ENCODE measurements at places on chromosomes 3 and 15.

DNA sequence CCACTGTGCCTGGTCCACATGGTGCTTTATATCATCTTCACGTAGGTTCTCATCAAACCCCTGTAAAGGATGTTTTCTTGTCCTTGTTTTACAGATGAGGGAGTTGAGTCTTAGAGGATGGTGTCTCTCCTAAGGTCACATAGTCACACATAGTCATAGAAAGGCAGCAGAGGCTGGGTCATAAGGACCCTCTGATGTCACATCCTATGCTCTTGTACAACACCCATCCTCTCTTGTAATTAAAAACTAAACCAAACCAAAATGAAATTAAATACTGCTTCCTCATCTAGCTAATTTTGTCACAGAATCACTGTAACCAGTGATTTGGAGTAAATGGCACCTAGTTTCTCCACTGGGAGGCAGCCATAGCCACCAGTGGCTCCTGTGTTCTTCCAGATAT lies 21.8 kb upstream of the ATP1B3 start:
- no peak for DNase-seq

GRCh38 chr3:107965136-107965655 lies 125.6 kb downstream of the CD47 start:
- no peak for DNase-seq

DNA sequence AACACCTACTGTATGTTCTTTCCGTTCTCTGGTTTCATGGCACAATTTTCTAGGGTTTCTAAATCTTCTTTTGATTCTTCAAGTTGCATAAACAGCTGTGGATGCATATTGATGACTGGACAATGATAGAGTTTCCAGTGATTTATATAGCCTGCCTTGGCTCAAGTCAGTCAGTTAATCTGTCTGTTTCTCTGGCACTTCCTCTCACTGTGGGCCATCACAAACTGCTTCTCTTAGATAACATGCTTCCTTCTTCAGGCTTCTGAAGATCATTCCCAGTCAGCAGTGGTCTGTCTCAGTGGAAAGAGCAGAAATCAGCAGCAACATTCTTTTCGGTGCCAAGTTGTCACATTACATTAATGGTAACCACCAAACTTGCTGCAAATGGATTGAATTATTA lies 207.2 kb downstream of the RYR3 start:
- no peak for DNase-seq

DNA sequence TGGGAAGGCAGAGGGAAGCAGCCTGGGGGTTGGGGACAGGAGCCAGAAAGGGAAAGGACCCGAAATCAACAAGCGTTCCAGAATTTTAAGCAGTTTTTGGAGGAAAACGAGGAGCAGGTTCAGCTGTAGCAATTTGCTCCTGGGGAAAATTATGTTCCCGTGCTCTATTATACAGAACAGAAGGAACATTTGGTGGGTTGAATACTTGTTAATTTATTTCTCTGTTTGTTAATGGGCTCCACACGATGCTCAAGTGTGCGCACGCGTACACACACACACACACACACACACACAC lies 149.2 kb upstream of the LINGO1 start:
- no peak for DNase-seq

DNA sequence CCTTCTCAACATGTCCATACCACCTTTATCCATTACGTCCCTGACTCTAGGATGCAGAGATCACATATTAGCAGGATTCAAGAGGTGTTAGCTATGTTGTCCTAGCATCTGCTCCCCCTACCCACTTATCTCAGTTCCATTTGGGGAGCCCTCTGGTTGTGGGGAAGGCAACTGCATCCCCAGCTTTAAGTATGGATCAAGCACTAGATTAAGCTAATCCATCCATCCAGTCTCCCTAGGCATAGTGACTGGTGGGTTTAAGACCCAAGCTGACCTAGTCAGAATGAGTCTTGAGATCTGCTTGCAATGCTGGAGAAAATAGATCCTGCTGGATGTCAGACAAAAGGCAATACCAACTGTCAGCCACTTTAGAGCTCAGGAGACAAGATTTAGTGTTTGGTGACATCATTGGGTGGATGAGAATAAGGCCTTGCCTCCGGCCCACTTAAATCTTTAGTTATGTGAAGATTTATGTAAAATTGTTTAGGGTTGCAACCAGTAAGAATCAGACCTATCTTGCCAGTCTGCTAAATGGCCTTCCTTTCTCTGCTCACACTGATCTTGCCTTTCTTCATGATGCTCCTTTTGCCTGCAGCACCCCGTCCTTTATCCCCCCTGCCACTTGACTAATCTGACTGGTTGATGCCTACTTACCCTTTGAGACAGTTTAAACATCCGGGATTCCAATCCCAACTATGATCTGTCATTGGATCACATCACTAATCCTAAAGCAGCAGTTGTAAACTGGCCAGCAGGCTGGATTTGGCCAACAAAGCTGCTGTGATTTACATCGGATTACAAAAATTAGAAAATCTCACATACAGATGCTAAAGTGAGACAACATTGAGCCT lies 2.1 kb upstream of the ISY1 start:
- DNase-seq, result no peak

DNA sequence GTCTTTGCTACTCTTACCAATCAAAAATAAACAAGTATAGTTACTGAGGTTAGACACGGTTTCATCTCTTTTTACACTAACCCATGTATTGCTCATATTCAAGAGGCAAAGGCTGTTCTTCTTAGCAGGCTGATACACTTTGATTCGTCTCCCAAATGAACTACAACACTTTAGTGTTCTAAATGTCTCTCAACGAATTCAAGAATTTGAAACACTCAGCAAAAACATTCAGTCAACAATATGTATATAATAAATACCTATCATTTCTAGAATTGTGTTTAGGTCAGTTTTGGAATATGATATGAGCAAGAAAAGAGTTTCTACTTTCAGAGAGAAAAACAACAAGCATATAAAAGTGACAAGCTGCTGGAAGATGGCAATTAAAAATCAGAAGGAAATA lies 669.6 kb upstream of the DPPA4 start:
- DNase-seq, result no peak

GRCh38 chr3:11317300-11317699 lies 45.1 kb downstream of the ATG7 start:
- DNase-seq, result no peak

DNA sequence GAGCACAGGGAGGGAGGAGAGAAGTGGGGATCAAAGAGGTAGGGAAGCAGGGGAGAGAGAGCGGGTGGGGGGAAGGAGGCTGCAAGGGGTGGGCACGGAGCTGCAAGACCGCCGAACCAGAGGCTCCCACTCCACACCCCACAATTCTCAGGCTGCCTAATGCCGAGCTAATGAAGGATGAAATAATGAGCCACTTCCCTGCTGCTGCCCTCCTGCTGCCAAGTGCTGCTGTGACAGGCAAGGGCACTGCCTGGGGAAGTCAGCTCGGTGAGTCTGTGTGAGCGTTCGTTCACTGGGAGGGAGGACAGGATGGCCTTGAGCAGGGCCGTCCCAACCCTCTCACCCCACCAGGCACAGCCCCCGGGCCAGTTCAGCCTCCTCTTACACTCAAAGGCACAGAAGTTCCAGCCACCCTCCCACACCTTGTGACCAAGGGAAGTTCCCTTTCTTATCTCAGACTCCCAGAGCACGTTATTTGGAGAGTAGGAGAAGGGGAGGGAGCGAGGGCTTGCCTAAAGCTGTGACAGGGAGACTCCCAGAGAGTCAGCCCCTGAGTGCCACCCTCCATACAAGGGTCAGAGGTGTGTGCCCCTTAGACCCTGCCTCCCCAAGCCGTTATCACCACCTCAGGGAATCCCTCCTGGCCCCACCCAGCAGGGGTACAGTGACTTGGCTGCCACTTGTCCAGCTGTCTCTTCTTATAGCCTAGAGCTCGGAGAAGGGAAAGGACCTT lies 12.4 kb downstream of the GLYCTK start:
- DNase-seq, result no peak

DNA sequence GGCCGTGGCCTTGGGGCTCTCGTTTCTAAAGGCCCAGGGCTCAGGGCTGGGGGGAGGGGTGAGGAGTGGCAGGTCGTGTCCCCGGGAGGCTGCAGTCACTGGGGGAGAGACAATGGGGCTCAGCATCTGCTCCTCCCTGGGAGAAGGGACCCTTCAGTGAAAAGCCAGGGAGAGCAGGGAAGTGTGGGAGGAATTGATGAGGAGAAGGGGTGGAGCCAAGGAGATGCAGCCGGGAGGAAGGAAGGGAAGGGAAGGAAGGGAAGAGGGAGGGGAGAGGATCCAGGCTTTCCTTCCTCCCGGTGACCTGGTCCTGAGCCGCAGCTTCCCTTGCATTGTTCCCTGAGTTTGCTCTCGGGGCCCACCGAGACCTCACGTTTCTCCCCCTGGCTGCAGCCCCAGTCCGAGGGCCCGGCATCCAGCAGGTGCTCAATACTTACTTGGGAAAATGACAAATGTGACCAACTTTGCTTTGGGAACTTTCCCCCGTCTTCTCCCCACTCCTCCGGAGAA lies 1.4 kb upstream of the ZNF710 start:
- no peak for DNase-seq

GRCh38 chr3:136994772-136995516 lies 37.2 kb downstream of the IL20RB start:
- DNase-seq, result no peak

DNA sequence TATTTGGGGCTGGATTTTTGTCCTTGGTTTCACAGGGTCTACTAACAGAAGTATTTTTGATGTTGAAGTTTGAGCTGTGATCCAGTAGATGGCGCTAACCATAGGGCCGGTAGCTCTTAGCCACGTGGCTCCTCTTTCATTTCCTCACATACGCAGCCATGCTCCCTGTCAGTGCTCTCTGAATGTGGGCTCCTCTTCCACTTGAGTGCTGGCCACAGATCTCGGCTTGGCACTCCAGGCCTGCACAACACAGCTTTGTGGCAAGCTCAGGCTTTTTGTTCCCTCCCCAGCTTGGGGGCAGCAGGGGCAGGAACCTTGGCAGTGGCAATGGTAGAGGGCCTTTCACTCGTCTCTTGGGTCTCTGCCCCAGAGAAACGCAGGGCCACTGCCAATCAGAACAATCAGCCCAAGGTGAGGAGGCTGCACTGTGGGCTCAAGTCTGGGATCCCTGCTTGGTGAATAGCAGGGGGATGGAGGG lies 18.6 kb upstream of the DNAAF4 start:
- no peak for DNase-seq

- DNase-seq, result no peak
Observed at GRCh38 chr3:108281670-108282069, 14.7 kb upstream of the HHLA2 start.

DNA sequence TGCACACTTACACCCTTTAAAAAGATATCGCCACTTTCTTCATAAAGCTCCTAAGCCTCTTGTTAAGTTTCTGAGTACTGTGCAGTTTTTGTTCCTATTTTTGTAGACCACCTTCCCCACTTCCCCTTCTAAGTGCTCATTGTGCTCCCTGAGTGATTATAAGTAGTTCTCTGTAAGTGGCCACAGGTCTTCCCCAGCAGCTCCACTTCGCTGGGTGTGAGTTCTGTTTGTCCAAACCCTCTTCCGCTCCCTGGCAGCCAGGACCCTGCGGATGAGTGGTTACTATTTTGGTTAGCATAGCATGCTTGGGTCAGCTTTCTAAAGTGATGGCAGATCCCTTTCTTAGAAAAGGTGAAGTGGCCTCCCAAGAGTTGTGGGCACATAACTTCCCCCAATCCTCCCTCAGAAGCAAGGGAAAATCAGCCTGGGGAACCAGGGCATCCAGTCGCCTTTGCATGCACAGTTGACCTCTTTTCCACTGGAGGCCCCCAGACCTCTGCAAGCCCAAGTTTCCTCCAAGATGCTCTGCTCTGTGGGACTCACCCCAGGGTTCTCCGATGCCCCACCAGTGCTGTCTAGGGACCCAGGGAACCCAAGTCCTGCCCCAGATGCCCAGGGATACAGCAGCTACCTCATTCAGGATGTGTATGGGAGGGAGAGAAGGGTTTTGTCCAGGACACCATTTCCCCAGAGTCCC lies 69.6 kb downstream of the ATP10A start:
- DNase-seq, result no peak

DNA sequence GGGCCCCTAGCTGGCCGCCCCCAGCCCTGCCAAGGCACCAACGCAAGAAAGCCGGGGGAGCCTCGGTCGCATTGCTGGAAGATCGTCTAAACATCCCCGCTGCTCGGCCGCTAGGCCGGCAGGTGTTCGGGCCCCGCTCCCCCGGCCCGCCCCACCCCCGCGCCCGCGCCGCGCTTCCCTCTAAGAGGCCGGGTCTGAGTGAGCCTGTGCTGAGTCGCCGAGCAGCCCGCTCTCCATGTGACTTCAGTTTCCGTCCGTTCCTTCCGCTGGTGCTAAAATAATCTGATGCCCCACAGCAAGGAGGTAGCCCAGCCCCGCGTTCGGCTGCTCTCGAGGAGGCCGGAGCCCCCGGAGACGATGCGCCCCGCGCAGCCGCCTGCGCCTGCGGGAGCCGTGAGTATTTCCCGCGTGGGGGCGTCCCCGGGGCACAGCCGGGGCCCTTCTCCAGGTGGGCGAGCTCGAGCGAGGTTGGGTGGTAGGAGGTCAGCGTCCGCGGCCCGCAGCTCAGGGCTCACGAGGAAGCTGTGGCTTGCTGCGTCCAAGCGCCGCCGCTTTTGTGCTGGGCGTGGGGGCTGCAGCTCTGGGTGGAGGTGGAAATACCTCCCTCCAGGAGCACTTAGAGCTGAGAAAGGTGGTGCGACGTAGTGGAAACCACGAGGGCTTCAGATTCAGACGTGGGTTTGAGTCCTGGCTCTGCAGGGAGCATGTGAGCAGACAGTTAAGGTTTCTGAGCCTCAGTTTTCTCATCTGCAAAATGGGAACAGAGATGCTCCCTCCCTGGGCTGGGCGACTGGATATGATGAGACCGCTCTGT lies at the start of gene NRROS:
Gene NRROS (plus strand): TSS at position 212 of the 814 bp plus-strand sequence. CDS start 14,846 bp downstream, outside the sequence.
- peak; percentile 63 for DNase-seq

DNA sequence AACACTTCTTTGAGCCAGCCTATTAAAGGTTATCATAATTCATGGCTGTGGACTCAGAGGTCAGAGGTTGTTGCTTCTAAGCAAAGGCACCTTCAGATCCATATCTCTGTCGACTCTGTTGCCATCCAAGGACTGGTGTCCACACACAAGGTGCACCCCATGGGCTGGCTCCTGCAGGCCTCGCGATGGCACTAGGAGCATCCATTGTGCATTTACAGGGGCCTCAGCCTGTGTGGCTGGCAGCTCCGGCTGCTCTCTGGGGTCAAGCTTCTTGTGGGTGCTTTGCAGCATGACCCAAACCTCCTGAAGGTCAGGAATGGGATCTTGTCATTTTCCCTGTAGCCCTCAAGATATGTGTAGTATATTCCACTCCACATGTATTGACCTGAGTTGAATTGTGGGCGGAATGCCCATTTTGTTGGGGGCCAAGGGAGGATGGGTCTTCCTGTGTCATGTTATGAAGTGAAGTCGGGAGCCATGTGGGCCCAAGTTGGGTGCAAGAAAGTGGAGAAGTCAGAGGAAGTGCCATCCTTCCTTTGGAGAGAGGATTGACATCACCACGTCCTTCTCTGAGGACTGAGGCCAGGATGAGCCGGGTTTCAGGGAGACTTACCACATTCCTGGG lies 43.9 kb downstream of the CHDH start:
- DNase-seq, result no peak

All from NCI-H2227 treated with DMSO at 0.1 percent for 48 hours (cell line).